ENCODE measurements at places on chromosomes 1 and 21.

DNA sequence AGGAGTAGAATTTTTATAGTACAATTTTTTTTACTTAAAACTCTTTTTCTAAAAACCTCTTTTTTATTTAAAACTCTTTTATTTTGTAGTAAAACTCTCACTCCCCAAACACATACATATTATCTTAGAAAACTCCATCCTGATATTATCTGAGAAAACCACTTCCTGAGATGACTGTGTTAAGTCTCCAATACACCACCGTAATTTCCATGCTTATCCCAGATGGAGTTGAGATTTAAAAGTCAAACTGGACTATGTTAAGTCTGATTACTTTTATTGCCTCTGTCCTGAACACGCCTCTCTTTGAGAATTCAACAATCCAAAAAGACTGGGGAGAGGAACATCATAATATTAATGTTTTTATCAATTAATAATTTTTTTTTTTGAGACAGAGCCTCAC is 3.7 kb downstream of the SEC16B start:
- no peak for DNase-seq

GRCh38 chr1:224637515-224637914 is 21.4 kb downstream of the CNIH3 start:
- no peak for DNase-seq

GRCh38 chr1:43878854-43879253 is 54.7 kb upstream of the ARTN start:
- no peak for DNase-seq

- no peak for DNase-seq
Observed at GRCh38 chr21:17472592-17473271, 40.1 kb upstream of the CXADR start.

DNA sequence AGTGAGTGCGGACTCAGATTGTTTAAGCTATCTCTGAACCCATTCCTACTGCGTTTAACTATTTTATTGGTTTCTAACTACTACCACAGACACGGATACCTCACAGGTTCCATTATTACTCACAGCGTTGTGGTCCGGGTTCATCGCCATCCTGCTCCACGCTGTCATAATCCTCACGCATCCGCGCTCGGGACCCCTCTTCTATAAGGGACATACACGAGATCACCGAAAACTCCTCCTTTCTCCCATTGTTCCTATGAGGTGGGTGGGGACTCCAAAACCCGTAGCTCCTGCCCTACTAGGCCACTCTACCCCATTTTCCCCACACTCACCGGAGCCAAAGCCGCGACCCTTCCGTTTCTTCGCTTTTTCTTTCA is 610 bp downstream of the RBM8A start:
- no peak for DNase-seq

DNA sequence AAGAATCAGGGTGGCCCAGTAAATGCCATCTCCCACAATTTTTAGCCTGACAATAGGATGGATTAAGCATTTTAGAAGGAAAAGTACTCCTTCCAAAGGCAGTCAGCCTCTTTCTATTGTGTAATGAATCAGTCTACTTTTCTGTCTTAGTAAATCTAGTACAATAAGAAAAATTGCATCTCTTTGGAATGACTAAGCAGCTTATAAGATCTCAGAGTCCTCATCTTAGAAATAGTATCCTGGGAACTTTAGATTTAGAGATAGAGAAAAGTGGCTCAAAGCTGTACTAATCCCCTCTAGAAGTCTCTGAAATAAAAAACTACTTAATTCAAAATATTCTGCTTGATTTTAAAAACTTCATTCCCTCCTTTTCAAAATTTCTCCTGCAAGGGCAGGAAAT is 81.4 kb downstream of the SLC44A5 start:
- no peak for DNase-seq

GRCh38 chr1:29414086-29414485 is 177.8 kb downstream of the PTPRU start:
- DNase-seq, result no peak

DNA sequence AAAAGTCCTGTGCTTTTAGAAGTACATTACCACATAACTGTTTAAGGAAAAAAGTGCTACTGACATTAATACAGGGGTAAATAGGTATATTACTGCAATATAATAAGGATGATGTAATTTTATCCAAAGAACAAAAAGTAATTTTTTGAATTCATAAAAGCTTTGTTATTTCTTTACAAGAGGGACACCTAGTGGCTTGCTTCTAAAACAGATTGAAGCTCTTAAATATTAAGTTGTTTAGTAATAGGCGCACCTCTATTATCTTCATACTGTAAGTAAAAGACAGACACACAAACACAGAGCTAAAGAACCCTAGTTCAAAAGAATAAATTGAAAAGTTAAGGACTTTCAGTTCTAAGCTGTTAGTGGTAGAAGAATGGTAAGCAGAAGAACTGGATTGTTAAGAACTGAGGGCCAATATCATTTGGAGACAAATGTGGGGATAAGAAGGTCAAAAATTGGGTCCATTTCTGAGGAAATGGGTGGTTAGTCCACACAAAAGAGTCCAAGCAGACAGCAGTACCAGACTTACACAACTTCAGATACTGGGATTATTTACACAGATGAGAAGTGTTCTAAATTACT is 15.4 kb downstream of the ZNHIT6 start:
- DNase-seq, result no peak

DNA sequence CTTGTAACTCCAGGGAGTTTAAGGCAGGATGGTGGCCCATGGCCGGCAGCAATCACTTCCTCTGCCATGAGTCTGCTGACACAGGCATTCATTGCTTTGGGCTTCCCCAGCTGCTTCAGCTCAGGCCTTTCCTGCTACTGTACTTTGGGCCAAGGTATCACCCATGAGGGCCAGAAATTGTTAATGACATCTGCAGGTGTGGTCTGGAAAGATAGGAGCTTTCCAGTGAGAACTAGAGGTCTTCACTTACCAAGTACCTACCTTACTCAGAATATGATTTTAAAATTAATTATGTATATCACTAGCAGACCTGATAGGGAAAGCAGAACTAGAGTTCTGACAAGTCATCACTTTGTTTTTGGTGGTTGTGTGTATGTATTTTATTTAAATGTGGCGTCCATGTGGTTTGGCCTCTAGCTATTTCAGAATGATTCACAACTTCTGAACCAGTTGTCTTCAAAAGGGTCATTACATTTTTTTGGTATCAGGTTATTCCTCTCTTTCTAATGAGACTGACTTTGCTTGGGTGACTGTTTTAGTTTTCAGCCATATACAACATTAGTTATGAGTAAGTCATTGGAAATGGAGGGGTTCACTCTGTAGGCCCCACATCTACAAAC is 2.7 kb downstream of the RGL1 start:
- peak; percentile 59 for DNase-seq

- DNase-seq, result no peak
Observed at GRCh38 chr1:36641776-36642175, 159.1 kb upstream of the CSF3R start.

GRCh38 chr1:237884237-237884636 is 6.5 kb downstream of the ZP4 start:
- DNase-seq, result no peak

- no peak for DNase-seq
Observed at GRCh38 chr1:154420961-154421924, 16.1 kb downstream of the IL6R start.

DNA sequence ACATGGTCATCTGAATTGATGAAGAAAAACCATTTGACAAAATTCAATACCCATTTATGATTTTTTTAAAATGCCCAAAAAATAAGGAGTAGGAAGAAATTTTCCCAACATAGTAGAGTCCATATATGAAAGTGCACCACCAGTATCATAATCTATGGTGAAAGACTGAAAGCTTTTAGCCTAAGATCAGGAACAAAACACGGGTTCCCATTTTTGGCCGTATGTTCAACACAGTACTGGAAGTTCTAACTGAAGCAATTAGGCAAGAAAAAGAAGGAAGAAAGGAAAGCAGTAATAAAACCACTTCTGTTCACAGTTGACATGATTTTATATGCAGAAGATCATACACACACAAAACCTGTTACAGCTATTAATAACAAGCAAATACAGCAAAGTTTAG is 227.8 kb upstream of the RAB4A start:
- DNase-seq, result no peak

- peak; percentile 56 for DNase-seq
Observed at GRCh38 chr1:85109475-85109874, 61.2 kb upstream of the MCOLN3 start.

DNA sequence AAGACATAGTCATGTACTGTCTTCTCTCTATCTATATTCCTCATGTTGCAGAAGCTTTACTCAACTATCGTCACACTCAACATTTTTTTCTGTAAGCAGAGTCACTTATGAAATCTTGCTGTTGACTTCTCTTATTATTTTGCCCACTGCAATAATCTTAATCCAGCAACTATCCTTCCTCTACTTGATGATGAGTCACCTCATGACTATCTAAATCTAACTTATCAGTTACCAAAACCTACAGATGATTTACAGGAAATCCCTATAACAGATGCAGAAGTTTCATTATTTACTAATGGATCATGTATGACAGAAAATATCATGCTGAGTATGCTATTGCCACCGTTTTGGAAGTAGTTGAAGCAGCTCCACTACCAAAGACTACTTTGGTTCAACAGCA is 378.9 kb downstream of the DUSP10 start:
- DNase-seq, result no peak

DNA sequence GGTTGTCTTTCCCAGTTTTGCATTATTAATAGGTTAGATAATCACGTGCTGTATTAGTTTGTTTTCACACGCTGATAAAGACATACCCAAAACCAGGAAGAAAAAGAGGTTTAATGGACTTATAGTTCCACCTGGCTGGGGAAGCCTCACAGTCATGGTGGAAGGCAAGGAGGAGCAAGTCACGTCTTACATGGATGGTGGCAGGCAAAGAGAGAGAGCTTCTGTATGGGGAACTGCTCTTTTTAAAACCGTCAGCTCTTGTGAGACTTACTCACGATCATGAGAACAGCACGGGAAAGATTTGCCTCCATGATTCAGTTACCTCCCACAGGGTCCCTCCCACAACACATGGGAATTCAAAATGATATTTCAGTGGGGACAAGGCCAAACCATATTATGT is 2.3 kb upstream of the VCAM1 start:
- no peak for DNase-seq

GRCh38 chr1:220594356-220594755 is 66.4 kb downstream of the MARK1 start:
- no peak for DNase-seq

DNA sequence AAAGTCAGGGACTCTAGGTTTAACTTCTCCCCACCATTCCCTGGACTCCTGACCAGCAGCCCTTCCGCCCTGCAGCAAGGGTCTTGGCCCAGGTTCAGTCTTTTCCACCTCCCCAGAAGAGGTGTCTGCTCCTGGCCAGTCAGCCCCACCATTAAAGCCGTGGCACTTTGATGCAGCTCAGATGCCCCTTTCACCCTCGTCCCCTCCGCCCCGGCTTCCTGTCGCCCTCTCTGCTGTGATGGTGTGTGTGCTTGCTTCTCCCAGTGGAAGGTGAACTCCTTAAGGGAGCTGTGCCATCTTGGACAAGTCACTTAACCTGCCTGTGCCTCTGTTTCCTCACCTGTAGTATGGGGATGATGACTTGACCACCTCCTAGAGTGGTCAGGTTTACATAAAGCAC is 17.8 kb upstream of the TTC4 start:
- DNase-seq, result no peak

- no peak for DNase-seq
Observed at GRCh38 chr1:35544976-35545375, 12.2 kb downstream of the KIAA0319L start.

DNA sequence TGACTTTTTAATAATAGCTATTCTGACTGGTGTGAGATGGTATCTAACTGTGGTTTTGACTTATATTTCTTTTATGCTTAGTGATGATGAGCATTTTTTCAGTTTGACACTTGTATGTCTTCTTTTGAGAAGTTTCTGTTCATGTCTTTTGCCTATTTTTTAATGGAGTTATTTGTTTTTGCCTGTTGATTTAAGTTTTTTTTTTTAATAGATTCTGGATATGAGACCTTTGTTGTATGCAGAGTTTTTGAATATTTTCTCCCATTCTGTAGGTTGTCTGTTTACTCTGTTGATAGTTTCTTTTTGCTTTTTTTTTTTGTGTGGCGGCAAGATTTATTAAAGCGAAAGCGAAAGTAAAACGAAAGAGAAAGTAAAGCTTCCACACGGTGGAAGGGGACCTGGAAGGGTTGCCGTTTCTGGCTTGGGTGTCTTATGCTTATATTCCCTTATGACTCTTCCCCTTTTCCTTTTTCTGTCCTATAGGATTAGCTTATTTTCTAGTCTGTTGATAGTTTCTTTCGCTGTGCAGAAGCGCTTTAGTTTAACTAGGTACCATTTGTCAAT is 67.6 kb downstream of the TBX19 start:
- DNase-seq, result no peak

- no peak for DNase-seq
Observed at GRCh38 chr1:231828182-231828920, 201.8 kb downstream of the DISC1 start.

GRCh38 chr1:75632350-75632949 is 21.5 kb upstream of the SLC44A5 start:
- DNase-seq, result no peak

- DNase-seq, result no peak
Observed at GRCh38 chr1:203555076-203555475, 61.1 kb downstream of the OPTC start.

GRCh38 chr1:100440075-100440809 is 87.9 kb downstream of the CDC14A start:
- no peak for DNase-seq

- DNase-seq, result no peak
Observed at GRCh38 chr1:206512058-206512850, 4.9 kb downstream of the RASSF5 start.

- DNase-seq, result no peak
Observed at GRCh38 chr1:231522931-231523642, 5.4 kb upstream of the TSNAX start.

GRCh38 chr1:45008516-45008915 is 2.6 kb downstream of the HECTD3 start:
- DNase-seq, result no peak

GRCh38 chr1:27876341-27877114 is 4.2 kb downstream of the THEMIS2 start:
- DNase-seq, result no peak

- peak; percentile 98 for DNase-seq
Observed at GRCh38 chr1:1374929-1375662, at the start of gene AURKAIP1. TSS of gene AURKAIP1 (minus strand) at chr1:1375207. CDS start at chr1:1374756, 451 bp downstream.

DNA sequence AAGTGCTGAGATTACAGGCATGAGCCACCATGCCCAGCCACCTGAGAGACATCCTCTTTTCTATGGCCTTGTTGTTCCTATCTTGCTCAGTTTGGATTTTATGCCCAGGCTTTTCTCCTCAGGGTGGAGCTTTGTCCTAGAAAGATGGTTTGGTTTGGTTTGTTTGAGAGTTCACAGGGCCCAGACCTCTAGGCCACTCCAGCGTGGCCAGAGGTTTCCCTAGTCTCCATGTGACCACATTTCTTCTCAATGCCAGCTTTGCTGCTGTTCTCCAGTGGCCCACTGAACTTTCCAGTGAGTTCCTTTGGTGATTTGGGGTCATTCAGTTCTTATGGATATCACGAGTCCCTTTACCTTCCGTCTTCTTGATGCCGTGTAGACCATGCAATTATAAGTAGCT is 92.6 kb upstream of the SERBP1 start:
- no peak for DNase-seq

DNA sequence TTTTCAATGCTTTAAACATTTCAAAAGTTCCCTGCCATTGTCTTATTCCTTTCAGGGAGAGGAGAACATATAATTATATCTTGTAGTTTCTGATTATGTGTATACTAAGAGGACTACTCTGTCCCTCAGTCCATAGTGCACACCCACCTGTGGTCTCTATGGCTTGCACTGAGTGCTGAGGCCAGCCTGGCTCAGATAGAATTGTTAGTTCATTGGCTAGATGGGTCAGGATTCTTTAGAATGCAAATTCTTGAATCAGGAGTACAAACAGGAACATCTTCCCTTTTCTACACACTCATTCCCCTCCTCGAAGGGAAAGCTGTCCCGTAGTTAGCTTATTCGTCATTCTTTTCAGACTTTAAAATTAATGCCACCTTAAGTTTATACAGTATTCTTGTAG is 8.2 kb downstream of the BACH1 start:
- no peak for DNase-seq
